ENCODE measurements at places on chromosomes 12 and 14.

DNA sequence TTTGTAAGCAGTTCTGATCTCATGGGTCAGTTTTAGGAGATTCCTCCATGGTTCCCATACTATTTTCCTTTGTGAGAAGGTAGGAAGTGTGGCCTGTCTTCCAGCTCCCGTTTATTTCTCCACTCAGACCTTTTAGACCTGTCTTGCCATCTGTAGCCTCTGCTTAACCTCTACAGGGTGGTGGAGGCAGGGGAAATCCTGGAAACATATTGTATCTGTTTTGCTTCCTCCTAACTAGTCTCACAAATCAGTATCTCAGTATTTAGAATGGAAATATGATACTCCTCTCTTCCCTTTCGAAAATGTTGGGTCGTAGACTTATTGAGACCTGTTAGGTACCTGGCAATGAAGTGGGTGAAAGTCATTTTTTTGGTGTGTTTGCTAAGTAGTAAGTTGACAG, 399.4 kb upstream of the RGS6 start:
- no peak for DNase-seq

DNA sequence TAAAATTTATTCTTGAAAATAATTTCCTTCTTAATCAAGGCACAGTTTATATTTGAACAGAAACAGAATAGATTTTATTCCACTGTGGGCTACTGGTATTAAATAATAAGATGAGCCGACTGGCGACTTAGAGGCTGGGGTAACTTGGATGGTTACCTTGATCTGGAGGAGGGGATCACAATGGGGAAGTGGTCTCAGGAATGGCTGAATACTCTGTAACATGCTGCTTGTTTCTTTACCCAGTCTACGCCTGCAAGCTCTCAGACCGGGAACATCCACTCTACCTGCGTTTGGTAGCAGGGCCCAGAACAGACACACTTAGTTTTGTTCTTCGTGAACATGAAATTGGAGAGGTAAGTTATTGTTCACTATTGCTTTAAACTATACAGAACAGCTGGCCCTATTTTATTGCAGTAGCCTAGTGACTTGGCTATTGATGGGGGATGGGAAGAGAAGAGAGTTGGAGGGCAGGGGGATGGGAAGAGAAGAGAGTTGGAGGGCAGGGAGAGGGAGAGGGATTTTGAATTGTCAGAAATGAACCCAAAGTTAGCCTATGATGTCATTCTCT, 67.9 kb downstream of the GNS start:
- no peak for DNase-seq

- peak; percentile 76 for DNase-seq
Observed at GRCh38 chr12:57089271-57090245, 644 bp downstream of the NAB2 start.

- DNase-seq: no peak
Observed at GRCh38 chr12:93185369-93185741, 192.4 kb upstream of the NUDT4 start.

- DNase-seq: no peak
Observed at GRCh38 chr14:97149775-97150174, 352.6 kb downstream of the VRK1 start.

- no peak for DNase-seq
Observed at GRCh38 chr12:77236066-77236465, 170.7 kb upstream of the E2F7 start.

DNA sequence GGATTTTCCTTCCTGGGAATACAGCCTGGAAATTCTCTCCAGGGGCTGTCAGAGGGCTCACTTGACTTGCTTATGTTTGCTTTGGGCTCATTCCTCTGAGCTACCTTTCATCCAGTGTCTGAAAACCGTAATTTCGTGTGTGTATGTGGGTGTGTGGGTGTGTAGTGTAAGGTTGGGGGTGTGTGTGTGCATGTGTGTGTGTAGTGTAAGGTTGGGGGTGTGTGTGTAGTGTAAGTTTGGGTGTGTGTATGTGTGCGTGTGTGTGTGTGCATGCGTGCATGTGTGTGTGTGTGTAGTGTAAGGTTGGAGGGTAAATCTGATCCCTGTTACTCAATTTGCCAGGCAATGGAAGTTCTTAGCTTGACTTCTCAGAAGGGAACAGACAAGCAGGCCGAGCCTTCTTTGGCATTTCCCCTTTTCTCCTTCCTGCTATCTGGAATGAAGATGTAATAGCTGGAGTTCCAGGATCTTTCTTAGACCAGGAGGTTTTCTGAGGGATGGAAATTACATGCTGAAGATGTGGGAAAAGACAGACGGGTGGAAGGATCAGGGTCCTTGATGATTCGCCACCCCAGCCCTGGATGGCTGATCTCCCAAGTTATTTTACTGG, 15.5 kb upstream of the BEGAIN start:
- DNase-seq: no peak

GRCh38 chr12:13537623-13538022, 341.1 kb downstream of the EMP1 start:
- no peak for DNase-seq

GRCh38 chr14:104444159-104445030, 135.2 kb upstream of the C14orf180 start:
- DNase-seq: no peak

- no peak for DNase-seq
Observed at GRCh38 chr12:75641031-75641780, 129.8 kb upstream of the KRR1 start.

DNA sequence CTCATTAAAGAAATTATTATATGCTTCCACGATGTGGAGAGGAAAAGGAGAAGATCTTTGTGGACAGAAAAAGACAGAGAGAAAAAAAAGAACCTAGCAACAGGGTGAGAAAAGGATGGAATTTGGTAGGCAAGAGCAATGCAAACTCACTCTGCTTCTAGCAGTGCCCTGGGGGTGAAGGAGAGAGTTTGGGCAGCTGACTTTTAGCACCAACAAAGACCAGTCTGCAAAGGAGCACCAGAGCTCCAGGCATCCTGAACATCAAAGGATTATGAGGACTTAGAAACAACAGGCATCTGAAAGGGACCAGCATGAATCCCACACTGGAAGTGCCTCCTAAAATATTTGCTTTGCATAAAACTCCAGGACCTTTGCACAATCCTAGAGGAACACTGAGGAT, 32.8 kb upstream of the RERG start:
- no peak for DNase-seq

GRCh38 chr12:66241061-66242043, 52.3 kb downstream of the IRAK3 start:
- DNase-seq: no peak

GRCh38 chr14:40694023-40694422, 912.7 kb upstream of the LRFN5 start:
- no peak for DNase-seq

DNA sequence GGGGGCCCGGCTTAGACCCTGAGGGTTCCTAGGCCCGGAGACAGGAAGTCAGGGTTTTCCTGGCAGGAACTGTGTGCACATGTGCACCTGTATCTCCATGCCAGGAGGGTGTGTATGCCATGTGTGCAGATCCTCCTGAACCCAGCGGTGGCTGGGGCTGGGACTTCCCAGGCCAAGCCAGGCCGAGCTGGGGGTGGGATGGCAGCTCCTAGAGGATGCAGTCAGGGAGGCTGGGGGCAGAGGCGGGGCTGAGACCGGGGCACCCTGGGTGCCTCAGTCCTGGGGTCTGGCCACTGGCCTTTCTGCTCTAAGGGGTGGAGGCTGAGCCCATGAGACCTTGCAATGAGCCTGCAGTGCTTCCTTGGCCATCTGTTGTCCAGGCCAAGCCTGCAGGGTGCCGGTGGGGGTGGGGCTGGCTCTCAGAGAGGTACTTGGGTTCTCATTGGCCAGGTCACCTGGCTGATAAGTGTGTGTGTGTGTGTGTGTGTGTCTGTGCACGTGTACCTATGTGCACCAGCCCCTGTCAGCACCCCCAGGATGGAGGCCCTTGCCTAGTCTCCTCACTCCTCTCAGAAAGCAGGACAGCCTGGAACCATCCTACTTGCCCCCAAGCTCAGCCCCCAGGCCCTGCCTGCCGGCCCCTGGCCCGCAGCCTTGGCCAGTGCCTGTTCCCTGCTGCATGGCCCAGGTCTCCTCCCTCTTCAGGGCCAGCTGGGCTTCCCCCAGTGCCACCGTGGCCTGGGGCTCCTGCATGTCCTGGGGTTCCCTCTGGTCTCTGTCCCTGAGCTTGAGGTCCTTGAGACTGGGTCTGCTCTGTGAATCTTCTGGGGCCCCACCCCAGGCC, 10.6 kb upstream of the TNFAIP2 start:
- DNase-seq: no peak

Measured in brain (organoid and tissue), 16 donors.